Fibroblast of villous mesenchyme (primary cell): ENCODE measurements at places on chromosomes 5 and 9. TPM values are rescaled to one million over a fixed set of nuclear protein-coding genes. Genes with fewer than 3 reads are reported as not detected.
A peak's percentile ranks its signal among the peaks of the same experiment; 100 is the strongest.

Gene LCN9
- total RNA-seq, result not detected in 2 replicates

Gene SAPCD2
- 5.2 TPM in 2 replicates for total RNA-seq

- DNase-seq, result no peak
These were observed 45.7 kb upstream of the TGFBR1 start for GRCh38 chr9:99058964-99059921.

DNA sequence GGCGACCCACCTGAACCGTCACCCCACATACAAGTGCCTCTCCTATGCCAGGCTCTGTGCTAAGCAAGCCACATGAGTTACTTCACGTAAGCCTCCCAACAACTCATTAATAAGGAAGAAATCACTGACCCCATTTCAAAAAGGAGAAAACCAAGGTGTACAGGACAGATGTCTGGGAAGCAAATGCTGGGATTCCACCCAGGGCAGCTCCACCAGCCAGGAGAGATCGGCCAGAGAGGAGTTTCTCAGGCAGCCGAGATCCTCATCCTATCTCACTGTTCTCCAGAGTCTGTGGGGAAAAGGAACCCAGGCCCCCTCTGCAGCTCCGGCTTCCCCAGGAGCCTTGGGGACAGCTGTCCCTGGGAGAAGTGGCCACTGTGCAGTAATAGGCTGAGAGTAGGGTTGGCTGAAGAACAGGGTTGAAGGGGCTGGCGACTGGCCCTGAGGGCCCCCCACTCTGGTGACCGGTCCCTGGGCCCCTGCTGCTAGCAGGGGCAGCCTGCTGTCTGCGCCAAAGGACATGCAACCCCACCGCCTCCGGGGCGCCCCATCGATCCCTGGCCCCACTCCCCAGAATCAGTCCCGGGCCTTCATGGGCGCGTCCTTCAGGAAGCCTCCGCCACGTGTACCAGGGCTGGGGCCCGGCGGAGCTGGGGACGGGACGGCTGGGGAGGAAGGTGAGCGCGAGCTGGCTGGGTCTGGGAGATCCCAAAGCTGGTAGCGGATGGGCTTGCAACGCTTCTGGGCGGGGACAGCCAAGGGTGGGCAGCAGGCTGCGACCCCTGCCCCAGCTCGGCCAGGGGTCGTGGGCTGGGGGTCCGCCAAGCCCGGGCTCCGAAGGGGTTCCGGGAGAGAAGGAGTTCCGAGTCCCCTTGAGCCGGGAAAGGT lies 44.1 kb upstream of the STXBP1 start:
- no peak for DNase-seq

DNA sequence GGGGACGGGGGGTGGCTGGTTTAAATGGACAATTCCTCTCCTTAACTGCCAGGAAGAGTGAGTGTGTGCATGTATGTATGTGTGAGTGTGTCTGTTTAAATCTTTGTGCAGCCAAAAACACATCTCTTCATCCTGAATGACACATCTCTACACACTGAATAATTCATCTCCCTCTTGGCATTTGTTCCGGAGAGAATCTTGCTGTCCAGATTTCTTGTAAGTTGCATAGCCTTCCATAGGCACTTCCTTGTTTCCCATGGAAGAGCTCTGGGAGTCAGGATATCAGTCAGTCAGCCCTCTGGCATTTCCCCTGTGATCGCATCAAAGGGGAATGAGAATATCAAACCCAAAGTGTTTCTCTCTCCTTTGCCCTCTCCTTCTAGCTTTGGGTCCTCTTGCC lies 74.7 kb downstream of the WWC1 start:
- DNase-seq, result peak; percentile 18

DNA sequence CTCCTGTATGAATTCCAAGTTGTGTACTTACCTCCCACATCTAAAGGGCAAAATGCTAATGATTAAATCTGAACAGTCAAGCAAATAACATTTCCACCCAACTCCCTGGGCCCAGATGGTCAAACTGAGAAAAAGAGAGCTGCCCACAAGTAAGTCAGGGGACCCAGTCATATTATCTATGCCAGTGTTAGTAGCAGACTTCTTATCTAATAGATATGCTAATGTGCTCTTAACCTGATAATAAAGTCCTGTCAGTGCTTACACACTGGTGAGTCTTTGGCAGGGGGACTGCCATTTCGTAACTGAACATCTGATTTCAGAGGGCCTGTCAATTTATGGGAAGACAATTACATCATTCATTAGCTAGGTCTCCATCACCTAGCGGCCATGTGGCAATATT lies 292.3 kb upstream of the WWC1 start:
- no peak for DNase-seq

Gene CHSY3
- total RNA-seq, result 9.9 and 11.3 TPM in 2 replicates

GRCh38 chr9:2676466-2676865 lies 40.8 kb upstream of the KCNV2 start:
- DNase-seq, result no peak

GRCh38 chr5:94102849-94103248 lies 361.4 kb upstream of the POU5F2 start:
- DNase-seq, result no peak

DNA sequence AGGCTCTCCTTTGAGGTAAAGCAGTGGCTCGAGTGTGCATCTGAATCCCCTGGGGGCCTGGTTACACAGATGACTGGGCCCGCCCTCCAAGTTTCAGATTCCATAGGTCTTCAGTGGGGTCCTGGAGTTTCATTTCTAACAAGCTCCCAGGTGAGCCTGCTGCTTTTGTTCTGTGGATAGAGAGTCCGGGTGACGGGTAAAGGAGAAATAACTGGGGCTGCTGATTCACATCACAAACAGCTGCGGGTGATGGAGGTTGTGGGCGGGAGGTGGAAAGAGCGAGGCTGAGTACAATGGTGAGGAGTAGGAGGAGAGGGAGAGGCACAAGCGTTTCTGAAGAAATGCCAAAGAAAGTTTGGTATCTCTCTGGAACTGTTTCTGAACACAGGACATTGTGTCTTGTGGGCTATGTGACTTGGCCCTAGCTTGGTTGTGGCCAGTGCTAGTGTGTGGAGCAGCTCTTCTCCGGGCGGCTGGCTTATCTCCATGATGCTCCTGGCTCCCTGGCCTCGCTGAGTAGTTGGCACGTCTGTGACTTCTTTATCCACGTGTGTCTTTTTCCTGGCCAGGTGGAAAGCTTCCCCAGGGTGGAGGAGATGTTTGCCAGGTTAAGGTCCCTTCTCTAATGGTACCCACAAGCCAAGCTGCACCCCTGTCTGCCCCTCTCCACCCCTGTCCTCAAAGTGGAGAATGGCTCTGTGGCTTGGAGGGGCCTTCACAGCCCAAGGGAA lies 61.7 kb downstream of the HSPA4 start:
- no peak for DNase-seq

- DNase-seq, result no peak
These were observed 2.4 kb upstream of the TERT start for GRCh38 chr5:1297243-1297642.

Gene INSL6
- 0.43 and 0.64 TPM in 2 replicates for total RNA-seq

Gene FBXL7
- total RNA-seq, result 10.6 and 11.2 TPM in 2 replicates

- no peak for DNase-seq
These were observed 16.1 kb downstream of the C9orf50 start for GRCh38 chr9:129604766-129605163.

- DNase-seq, result no peak
These were observed 152.3 kb downstream of the SNX18 start for GRCh38 chr5:54669845-54670244.

DNA sequence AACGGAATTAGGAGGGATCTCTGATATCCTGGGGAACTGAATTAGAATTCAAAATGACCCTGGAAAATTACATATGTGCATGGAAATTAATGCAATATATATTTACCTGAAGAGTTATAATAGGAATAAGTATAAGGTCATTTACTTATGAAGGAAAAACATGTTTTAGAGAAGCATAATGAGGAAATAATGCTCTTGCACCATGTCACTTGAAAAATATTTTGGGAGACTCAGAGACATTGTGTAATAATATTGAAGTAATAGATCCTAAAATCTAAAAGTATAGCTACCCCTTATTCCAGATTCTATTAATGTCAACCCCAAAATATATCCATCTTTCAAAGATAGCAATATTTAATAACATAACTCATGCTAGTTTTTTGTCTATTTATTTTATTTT lies 28.4 kb downstream of the SPZ1 start:
- DNase-seq, result no peak
